ENCODE measurements at places on chromosomes 7 and 10.

- no peak for DNase-seq
Measured at GRCh38 chr7:29116361-29117200, 29.8 kb downstream of the CPVL start.

- DNase-seq: no peak
Measured at GRCh38 chr7:149196705-149197171, 1.4 kb downstream of the ZNF282 start.

GRCh38 chr7:150910996-150911422 is 58.7 kb downstream of the AOC1 start:
- no peak for DNase-seq

DNA sequence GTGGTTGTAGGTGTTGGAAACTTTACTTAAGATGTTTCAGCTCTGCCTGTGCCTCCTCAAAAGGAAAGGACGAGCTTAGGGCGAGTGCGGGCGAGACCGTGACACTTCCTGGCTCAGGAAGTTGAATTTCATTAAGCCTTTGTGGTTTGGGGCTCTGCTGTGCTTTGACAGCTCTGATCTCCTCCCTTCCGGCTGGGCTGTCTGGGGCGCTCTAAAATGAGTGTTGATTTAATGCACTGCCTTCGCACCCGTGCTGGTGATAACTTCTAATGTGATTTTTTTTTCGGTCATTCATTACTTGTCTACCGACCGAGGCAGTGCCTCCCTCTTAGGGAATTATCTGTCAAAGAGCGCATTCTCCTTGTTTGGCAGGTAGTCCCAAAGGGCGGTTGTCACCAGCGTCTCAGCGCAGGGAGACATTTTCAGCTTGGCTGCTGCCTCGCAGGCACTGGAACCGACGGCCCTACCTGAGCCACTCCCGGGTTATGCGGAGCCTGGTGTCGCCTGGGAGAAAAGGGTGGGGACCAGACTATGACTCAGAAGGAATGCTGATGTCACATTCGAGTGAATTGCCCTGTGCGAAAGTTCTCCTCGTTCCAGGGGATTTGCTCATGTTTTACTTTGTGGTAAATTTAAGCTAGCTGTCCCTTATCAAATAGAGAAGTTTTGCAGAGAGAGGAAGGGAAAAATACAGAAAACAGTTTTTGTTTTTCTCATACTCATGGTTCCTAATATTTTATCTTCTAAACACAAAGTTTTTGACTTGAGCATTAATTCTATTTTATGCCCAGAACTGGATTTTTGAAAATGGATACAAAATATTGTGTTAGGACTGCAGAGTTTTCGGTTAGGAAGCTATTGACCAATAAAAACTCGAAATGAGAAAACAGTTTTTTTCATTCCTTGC is 920 bp downstream of the TES start:
- DNase-seq: peak; percentile 80

DNA sequence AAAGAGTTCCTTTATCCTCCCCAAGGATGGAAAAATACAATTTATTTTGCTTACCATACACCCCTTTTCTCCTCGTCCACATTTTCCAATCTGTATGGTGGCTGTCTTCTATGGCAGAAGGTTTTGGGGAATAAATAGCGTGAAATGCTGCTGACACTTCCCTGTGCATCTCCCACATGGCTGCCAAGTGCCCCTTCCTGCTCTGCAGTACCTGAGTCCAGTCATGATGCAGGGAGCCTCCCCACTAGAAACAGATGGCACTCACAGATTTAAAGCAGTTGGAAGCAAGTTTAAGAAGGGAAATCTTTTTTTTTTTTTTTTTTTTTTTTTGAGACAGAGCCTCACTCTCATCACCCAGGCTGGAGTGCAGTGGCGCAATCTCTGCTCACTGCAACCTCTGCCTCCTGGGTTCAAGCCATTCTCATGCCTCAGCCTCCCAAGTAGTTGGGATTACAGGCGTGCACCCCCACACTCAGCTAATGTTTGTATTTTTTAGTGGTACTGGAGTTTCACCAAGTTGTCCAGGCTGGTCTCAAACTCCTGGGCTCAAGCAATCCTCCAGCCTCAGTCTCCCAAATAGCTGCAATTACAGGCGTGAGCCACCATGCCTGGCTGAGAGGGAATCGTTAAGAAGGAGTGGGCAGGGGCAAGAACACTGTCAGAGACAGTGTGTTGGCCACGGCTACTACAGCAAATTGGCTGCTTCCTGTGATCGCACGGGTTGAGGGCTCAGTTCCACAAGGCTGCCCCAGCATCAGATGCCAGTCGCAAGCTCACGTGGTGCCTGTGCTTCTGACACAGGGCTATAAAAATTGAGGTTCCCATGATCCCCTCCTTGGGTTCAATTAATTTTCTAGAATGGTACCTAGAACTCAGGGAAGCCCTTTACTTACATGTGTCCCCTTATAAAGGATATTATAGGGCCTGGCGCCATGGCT is 5.3 kb upstream of the PILRA start:
- DNase-seq: no peak

- DNase-seq: no peak
Measured at GRCh38 chr7:80830584-80831285, 88.1 kb downstream of the SEMA3C start.

DNA sequence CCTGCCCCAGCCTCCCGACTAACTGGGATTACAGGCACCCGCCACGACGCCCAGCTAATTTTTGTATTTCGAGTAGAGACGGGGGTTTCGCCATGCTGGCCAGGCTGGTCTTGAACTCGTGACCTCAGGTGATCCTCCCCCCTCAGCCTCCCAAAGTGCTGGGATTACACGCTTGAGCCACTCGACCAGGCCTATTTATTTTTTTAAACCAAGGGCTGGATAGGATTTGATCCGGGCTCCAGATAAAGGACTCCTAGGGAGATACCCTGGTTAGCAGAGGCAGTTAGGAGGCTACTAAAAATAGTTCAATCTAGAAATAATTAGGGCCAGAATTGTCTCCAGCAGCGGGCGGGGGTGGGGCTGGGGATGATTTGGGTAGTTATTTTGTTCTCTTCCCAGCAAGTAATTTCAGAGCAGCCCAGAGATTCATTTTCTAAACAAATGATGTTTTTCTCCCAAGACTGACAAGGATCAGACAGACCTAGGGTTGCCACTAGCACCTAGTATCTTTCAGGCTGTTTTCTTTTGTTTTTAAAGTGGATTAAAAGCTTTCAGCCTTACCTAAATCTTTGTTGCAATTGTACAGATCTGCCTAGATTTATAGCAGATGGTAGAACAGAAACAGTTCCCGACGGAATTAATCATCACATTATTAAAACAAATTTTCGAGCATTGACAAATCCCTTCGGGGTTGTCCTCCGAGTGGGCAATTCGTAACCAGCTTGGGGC is 859 bp upstream of the SMC3 start:
- no peak for DNase-seq

Measured in left lung (tissue), 14 donors.